T follicular helper cell (primary cell): ENCODE measurements at places on chromosomes 13 and 19.

- no peak for DNase-seq
These were observed 2.7 kb downstream of the SPACA6 start for GRCh38 chr19:51695702-51696315.

DNA sequence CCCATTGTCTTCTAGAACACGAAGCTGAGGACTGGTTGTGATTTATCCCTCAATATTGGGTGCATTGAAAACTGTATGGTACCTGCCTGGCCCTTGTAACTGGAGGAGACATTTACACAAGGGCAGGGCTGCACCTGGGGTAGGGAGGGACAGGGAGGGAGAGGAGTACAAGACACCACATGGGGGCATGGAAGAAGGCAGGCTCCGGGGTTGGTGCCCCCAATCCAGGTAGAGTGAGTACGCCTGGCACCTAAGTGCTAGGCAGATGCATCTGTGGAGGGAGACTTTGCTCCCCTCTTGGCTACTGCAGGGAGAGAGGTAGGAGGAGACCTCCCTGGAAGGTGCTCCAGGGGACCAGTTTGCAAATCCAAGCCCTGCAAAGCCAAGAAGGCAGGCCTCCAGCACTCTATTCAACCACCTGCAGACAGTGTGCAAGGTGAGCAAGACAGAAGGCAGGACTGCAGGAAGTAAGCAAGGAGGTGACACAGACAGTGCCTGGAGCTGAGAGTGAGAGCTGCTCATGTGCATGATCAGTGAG lies 19.4 kb upstream of the UQCRFS1 start:
- DNase-seq = no peak

- peak; percentile 98 for DNase-seq
These were observed 19.7 kb downstream of the RFX1 start for GRCh38 chr19:13986348-13986904.

DNA sequence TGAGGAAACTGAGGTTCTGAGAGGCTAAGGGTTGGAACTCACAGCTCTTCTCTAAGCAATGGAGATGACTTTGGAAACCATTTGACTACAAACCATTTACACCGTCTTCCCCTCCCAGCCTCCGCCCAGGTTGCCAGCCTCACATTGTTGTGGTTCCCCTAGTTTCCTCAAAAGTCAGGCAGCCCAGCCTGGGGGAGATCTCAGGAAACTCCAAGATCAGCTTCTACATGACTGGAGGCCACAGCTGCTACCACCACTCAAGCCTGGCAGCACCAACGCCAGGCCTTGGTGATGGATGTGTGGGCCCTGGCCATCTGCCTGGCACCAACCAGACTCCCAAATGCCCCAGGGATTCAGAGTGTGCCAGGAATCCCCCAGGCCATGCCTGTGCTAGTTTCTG lies 207.9 kb downstream of the TSHZ3 start:
- no peak for DNase-seq

GRCh38 chr13:27014406-27015359 lies 156.9 kb downstream of the USP12 start:
- no peak for DNase-seq

- DNase-seq = no peak
These were observed 15.5 kb downstream of the NCAN start for GRCh38 chr19:19227217-19227616.

- DNase-seq = no peak
These were observed 139.6 kb downstream of the CACNA1A start for GRCh38 chr19:13366529-13367143.

DNA sequence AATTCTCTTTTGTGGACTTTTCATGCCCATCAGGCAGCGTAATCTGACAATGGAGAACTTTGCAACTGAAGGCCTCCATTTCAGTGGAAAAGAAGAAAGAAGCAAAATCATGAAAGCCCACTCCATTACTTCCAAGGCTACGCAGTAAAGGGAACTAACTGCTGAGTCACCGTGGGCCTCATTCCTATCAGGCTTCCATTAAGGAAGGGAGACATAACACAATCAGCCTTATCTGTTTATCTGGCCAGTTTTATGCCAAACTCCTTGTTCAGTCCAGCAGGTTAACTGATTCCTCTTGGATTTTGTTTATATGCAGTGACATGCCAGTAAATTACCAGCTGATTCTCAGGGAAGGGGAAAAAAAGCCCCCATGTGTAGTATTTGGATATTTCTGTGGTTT lies 56.8 kb upstream of the KATNAL1 start:
- no peak for DNase-seq

DNA sequence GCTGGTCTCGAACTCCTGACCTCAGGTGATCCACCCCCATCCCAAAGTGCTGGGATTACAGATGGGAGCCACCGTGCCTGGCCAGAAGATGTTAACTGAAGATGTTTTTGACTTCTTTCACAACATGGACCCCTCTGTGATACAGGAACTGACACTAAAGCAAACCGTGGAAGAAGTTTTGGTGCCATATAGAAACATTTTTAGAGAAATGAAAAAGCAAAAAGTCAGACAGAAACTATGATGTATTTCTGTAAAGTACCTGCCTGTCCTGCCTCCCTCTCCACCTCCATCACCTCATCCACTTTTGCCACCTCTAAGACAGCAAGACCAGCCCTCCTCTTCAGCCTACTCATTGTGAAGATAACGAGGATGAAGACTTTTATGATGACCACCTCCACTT lies 11.3 kb downstream of the FBXO27 start:
- no peak for DNase-seq

DNA sequence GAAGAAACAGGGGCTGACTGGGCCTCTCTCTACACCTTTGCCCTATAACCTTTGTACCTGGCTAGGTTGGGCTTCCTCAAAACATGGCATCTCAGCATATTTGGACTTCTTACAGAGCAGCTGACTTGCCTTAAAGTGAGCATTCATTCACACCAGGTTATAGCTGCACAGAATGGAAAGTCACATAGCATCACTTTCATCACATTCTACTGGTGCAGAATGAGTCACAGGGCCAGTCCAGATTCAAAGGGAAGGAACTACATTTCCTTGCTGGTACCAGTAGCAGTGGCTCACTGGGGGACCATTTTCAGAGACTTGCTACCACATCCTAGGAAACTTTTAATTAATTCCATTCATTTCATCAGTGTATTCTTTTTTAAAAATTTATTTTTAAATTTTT lies 20.3 kb upstream of the TPTE2 start:
- DNase-seq = no peak

DNA sequence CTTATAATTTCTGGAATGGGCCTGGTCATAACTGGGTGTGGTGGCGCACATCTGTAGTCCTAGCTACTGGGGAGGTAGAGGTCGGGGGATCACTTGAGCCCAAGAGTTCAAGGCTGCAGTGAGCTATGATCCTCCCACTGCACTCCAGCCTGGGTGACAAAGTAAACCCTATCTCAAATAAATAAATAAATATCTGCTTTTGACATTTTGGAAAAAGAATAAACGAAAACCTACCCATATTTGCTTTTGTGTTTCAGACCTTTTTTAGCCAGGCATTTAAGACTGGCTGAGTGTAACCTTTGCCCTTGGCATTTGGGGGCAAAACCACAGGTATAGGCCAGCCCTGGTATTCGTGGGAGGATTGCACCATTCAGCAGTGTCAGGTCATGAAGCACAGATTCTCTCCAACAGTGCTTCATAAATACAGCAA lies 14.8 kb upstream of the RCBTB2 start:
- no peak for DNase-seq

DNA sequence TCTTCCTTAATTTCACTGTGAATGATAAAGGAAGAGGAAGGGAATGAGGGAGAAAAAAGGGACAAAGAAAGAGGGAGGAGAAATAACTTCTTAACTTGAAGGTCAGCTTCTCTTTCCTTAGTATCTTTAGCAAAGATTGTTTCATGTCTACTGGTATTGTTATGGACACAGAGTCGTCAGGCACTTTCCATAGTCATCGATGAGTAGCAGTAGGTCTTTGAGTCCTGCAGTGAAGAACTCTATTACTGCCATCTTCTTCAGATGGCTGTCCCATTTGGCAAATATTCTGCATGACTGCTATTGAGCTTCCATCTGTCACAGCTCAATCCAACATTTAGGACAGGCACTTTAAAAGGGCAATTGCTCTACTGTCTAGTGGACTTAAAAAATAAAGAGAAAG lies 2463.1 kb downstream of the PCDH9 start:
- DNase-seq = no peak

GRCh38 chr13:49633710-49634109 lies 5.4 kb downstream of the ARL11 start:
- DNase-seq = no peak

GRCh38 chr19:50803633-50804419 lies 13.6 kb downstream of the ACP4 start:
- DNase-seq = no peak

GRCh38 chr13:110251193-110251819 lies 55.7 kb downstream of the COL4A1 start:
- DNase-seq = no peak

GRCh38 chr19:49436381-49437017 lies 4.8 kb downstream of the SLC17A7 start:
- no peak for DNase-seq

DNA sequence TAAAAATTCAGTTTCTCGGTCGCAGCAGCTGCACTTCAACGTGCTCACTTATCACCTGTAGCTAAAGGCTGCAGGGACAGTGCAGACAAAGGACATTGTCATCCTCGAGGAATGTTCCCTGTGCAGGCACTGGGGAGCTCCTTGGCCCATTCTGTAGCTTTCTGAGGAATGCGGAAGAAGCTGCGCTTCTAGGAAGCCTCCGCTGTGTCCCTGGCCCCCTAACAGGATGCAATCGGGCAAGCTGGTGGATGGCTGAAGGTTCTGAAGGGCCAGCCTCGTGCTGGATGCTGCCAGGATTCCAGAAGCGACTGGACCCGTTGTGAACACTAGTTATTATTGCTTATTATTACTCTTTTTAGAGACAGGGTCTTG lies 8.1 kb downstream of the ANO8 start:
- no peak for DNase-seq

DNA sequence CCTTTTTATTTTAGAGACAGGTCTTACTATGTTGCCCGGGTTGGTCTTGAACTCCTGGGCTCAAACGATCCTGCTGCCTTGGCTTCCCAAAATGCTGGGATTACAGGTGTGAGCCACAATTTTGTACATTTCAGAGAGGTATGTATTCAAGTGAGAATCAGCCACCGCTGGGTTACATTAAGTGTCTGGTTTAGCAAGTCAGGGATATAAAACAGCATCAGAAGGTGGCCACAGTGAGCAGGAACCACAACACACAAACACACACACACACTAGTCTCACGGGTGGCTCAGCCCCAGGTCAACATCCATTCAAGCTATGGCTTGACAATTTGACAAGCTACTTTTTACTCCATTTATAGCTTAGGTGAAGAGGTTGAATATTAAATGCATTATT lies 20.2 kb downstream of the KLK5 start:
- no peak for DNase-seq

- no peak for DNase-seq
These were observed 16.0 kb upstream of the MRI1 start for GRCh38 chr19:13748169-13748828.

- DNase-seq = no peak
These were observed 2.1 kb downstream of the POU4F1 start for GRCh38 chr13:78601124-78601873.

- DNase-seq = no peak
These were observed 113.3 kb upstream of the KL start for GRCh38 chr13:32902874-32903273.

- no peak for DNase-seq
These were observed 560.6 kb upstream of the SPRY2 start for GRCh38 chr13:80901530-80901929.

- DNase-seq = no peak
These were observed 927 bp downstream of the LPAR6 start for GRCh38 chr13:48411841-48412531.

DNA sequence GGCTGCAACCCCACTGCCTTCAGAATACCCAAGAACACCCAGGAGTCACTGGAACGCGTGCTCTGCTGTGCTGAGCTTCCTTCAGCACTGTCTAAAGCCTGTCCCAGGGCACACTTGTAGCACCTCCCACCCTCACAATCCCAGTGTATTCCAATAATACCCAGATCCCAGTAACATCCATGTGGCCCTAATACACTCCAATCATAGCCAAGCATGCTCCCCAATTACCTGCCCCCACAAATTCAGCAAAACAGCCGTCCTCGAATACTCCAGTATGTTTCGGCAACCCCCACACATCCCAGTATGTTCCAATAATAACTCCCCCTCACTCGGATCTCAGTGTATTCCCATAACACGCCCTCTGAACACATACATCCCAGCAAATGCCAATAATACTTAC lies 29.2 kb downstream of the SHANK1 start:
- no peak for DNase-seq

- no peak for DNase-seq
These were observed 12.6 kb upstream of the NFIX start for GRCh38 chr19:12982648-12983047.

DNA sequence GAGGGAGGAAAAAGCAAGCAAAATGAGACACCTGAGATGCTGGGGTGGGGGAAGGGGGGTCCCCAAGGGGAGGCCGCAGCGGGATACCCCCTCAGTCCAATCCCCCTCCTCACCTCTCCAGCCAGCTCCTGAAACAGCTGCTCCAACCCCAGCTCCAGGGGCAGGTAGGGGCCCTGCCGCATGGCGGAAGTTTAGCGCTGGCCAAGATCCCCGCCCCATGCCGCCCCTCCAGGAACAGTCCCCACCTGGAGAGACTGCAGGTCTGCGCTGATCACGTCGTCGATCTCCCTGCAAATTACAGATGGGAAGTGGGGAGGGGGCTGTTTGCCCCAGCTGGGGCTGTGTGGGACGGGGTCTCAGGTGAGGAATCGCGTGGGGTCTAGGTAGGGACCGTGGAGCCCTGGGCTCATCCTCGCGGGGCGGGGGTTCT lies 9.0 kb downstream of the CAPN12 start:
- DNase-seq = peak; percentile 21

DNA sequence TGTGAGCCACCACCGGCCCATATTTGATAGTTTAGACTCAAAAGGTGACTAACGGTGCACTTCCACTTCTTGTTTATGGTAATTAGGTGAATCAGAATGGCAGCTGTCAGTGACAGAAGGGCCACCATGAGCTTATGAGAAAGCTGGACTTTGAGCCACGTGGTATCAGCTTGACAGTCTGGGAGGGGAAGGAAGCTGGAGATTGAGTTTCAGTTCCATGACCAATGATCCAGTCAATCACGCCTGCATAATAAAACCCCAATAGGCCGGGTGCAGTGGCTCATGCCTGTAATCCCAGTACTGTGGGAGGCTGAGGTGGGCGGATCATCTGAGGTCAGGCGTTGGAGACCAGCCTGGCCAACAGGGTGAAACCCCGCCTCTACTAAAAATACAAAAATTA lies 8.2 kb downstream of the EID2B start:
- no peak for DNase-seq

DNA sequence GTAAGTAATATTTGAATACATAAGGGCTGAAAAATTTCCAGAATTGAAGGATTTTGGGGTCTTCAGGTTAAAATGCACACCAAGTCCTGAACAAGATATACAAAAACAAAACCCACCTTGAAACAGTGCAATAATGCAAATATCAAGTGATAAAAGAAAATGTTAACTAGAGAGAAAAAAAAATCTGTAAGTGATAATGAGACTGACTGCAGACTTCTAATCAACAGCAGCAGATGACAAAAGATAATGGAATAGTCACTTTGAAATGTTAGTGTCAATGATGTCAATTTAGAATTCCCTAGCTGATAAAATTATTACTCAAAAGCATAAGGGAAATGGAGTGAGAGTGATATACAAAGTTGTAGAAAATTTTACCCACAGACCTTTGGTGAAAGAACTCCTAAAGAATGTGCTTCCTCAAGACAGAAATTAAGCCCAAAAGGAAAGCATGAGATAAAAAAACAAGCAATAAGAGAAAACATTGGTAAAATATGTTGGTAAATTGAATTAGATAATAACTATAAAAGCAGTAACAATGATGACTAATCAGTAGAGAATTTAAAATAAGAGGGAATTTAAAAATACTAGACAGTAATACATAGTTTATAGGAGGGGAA lies 12.4 kb upstream of the DGKH start:
- no peak for DNase-seq

GRCh38 chr13:95536632-95537241 lies 15.8 kb upstream of the CLDN10 start:
- DNase-seq = no peak
